ENCODE measurements at places on chromosomes 7 and 10.

GRCh38 chr7:12929476-12930140, 242.2 kb downstream of the ARL4A start:
- DNase-seq: no peak

DNA sequence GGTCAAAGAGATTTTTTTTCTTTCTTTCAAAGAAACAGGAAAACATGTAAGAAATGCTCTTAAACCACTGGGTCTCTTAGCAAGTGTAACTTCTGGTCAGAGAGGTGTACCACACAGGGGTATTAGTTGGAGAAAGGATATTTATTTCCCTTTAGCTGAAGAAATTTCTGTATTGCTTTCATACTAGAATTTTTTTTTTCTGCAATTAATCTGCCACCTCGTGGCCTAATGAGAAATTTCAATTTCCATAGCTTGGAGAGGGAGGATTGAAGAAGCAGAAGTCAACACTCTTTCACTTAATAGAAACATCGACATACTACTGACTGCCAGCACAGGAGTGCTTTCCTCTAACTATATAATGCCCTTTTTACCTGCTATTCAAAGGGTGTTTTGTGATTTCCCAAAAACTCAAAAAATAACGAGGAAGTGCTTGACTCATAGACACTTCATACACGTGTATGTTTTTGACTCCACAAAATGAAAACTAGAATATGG, 177.6 kb upstream of the NAMPT start:
- no peak for DNase-seq

- DNase-seq: no peak
These were observed 8.0 kb upstream of the PWWP2B start for GRCh38 chr10:132388891-132389432.

- DNase-seq: no peak
These were observed 10.2 kb downstream of the ZRANB1 start for GRCh38 chr10:124952123-124952522.

GRCh38 chr10:118214776-118215175, 127.3 kb downstream of the FAM204A start:
- no peak for DNase-seq

GRCh38 chr10:11869743-11870460, 46.7 kb downstream of the PROSER2 start:
- no peak for DNase-seq

GRCh38 chr7:87140271-87140748, 11.9 kb upstream of the DMTF1 start:
- DNase-seq: no peak

GRCh38 chr7:2950578-2950977, 93.1 kb downstream of the CARD11 start:
- no peak for DNase-seq

DNA sequence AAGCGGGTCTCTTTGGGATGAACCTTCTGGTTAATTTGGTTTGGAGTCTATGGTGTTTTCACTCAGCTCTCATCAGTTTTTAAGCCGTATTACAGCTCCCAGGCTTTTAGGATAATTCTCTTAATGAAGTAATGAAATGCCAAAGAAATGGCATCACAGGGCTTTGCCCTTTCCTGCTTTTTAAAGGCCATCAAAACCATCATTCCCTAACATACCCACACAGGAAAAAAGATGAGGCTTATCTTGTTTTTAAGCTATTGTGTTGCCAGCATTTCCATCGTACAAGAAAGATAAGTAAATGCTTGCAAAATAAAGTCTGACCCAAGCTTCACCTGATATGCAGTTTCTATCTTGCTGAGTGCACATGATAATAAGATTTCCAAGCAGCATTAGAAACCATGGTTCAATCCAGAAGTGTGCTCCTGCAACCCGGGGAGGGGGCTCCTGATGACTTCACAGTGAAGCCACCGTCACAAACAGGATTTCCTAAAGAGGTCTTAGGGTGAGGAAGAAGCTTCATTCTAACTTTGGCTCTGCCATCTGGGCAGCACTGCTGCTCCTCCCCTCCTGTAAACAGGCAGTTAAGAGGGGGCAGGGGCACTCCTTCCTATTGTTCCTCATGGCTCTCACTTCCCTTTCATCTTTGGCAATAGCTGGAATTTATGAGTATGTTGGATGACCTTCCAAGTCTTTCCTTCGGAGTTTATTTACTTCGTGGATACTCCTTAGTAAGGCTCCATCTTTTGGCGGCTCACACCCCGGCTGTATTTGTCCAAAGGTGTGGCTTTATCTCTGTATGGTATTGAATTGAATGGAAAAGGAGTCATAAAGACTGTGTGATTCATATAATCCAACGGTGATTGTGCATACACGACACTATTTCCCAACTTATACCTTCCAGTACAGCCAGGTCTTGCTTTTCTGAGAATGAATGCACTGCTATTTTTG, 55.2 kb upstream of the FAM133B start:
- no peak for DNase-seq

DNA sequence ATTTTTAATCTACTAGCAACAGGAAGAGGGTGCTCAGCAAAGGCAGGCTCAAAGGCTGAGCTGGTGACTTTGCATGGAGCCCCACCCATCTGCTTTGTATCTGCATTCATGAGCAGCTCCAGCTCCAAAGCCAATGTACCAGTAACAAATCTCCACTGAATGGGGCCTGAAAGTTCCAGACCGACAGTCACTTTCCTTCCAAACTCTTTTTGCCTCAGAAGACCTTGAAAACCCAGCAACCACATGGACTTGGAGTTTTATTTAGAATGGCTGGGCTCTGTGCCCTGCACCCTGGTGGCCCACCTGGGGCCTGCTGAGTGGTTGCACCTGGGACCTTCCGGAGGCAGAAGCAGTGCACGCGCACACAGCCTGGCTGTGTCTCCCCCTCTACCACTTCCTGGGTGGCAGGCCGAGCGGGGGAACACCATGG, 195.0 kb upstream of the PLXNA4 start:
- no peak for DNase-seq

- no peak for DNase-seq
These were observed 91.4 kb downstream of the MTERF1 start for GRCh38 chr7:91789086-91789485.

- DNase-seq: no peak
These were observed 881.0 kb upstream of the LRRN3 start for GRCh38 chr7:110209884-110210283.

DNA sequence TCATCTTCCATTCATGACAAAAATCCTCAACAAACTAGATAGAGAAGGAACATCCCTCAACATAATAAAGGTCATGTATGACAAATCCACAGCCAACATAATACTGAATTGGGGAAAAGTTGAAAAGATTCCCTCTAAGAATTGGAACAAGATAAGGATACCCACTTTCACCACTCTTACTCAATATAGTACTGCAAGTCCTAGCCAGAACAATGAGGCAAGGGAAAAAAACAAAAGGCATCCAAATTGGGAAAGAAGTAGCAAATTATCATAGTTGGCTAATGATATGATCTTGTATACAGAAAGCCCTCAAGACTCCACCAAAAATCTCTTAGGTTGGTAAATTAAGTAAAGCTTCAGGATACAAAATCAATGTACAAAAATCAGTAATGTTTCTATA, 4.7 kb downstream of the POT1 start:
- DNase-seq: no peak

DNA sequence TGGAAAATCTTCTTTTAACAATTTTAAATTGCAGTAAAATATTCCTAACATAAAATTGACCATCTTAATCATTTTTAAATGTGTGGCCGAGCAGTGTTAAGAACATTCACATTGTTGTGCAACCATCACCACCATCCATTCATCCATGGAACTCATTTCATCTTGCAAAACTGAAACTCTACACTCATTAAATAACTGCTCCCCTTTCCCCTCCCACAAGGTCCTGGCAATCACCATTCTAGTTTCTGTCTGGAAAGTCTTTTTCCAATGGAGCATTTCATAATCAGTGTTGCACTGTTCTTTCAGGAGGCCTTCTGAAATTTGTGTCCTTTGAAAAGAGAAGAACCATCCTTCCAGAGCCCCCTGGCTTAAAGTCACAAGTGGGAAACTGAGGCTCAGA, 233.1 kb downstream of the PLXNA4 start:
- no peak for DNase-seq

- DNase-seq: no peak
These were observed 65.2 kb upstream of the SYPL1 start for GRCh38 chr7:106177300-106177690.

DNA sequence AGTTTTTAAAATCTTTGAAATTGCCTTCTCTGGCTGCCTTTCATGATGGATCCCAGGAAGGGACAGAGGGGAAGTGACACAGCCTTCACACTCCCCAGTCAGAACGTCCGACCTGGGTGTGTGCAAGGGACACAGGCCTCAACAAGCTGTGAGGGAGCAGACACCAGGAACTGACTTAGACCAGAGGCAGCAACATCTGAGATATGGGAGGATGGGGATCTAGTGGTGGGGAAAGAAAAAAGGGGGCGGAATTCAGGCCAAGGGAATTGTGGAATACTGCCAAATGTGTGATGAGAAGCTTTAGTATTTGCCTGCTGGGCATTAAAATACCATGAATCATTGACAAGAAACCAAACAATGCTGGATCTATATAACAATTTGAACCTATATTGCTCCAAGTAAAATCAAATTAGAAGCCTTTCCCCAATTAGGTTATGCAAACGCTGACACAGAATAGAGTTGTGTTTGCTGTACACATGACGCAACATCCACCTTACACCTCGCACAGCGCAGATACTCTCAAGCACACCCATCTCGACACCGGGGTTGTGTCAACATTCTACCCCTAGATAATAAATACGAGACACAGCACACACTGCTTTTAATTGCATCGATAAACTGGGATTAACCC, 17.2 kb upstream of the MNX1 start:
- DNase-seq: no peak

- DNase-seq: no peak
These were observed 86.2 kb upstream of the DDC start for GRCh38 chr7:50651271-50651989.

- no peak for DNase-seq
These were observed 26.8 kb downstream of the TLX1 start for GRCh38 chr10:101157756-101158458.

DNA sequence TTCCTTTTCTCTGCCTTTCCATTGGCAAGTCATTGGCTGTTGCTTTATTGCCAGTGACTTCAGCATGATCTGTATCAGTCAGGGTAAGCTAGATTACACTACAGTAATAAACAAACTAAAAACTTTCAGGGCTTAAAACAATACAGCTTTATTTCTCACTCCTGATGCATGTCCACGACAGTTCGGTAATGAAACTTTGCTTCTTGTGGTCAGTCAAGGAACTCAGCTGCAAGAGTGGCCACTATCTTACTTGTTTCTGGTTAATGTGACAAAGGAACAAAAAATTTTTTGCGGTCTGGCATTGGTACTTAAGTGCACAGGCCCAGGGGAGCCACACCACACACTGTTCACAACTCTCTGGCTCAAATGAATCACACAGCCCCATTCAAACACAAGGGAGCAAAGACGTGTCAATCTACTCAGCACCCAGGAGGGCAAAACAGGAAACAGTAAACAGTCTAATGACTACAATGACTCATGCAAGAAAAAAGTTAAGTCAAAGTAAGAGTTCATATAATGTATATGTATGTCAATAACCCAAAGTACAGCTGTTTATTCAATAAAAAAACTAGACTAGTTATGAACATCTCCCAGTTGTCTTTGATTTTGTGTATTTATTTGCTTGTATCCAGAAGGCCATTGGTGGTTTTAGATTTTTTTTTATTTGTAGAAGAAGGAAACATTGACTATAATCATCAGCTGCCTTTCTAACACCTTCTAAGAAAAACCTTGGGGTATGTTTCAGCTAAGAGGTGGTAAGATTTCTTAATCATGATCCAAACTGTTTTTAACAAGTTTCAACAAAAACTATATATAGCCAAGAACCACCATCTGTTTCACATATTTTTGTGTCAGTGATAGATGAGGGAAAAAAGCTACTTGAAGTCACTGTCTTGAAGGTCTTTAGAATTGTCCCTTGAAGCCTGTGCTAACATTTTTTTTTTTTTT, 134.4 kb upstream of the FAM3C start:
- peak; percentile 13 for DNase-seq

DNA sequence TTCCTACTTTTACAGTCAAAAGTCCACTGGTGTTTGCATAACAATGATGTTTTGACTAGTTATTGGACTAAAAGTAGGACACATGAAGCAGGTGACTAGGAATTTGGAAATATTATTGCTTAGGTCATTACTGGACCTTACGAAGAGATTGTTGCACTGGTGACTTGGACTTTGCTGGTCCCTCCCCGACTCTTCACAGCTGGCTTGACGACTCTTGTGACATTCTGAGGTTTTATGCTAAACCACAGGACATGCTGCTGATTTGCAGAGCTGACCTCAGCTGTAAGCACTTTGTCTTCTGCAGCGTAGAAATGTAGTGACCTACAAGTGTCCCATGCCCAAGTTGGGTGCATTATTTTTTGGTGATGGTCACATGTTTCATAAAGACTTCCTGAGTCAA, 21.9 kb downstream of the PCBD1 start:
- DNase-seq: no peak

Measured in stimulated activated CD4-positive, alpha-beta T cell treated with anti-CD3 and anti-CD28 coated beads, Interleukin-2, amount 100 ng/mL, for 4 hours (primary cell).